ENCODE measurements at places on chromosomes 2 and 18.

DNA sequence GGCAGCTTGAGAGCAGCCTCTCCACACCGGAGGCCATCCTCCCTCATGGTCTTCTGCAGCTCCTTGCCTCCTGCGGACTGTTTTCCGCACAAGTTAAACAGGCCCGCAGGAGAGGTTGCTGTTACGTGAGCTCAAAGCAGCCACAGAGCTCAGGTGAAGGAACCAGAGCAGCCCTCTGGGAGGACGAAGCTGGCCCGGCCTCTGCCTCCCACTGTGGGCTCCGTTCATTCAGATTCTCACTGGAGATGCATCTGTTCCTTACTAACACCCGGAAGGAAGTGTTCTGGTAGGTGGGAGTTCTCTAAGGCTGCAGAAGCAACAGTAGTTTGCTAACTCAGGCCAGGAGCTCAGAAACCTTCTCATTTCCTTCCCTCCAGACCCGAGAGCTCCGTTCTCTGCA, 10.9 kb downstream of the DIPK1C start:
- DNase-seq: no peak

- DNase-seq: no peak
Measured at GRCh38 chr2:221521233-221521845, 50.8 kb downstream of the EPHA4 start.

DNA sequence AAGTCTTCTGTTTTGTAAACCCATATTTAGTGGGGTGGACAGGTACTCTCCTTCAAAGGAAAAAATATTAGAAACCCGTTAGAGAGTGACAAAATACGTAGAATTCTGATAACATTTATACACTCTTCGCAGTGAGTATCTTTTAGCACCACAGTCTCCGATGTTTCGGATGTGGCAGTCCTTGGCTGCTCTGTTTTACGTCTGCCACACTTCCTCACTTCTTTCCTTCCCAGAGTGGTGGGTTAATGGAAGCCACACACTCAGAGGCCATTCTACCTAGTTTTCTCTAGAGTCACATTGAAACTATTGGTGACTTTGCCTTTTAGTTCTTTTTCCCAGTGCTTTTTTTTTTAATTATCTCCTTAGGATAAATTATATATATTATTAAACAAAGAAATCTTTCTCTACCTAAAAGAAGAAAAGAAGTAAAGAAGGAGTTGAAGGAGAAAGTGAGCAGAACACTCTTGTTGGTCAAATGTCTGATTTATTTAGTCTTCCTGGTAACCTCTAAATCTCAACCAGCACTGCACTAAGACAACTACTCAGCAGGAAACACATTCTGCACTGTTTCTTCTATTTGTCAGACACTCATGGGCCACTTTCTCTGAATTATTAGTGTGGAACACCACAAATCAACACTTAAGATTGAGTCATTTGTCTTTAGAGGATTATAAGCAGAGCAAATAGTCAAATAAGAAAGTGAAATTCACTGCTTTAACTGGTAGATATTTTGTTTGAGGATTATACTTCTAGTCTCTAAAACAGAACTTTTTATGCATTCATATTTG, 451.3 kb upstream of the TMEFF2 start:
- no peak for DNase-seq

GRCh38 chr2:127579231-127579630, 43.7 kb downstream of the MYO7B start:
- no peak for DNase-seq

GRCh38 chr2:215651412-215651811, 215.5 kb upstream of the FN1 start:
- DNase-seq: no peak
